ENCODE measurements at places on chromosomes 1 and 21. TPM values are rescaled to one million over a fixed set of nuclear protein-coding genes. Genes with fewer than 3 reads are reported as not detected.

Gene OR14K1
- polyA plus RNA-seq: not detected

Gene MSH4
- 0.43 TPM for polyA plus RNA-seq

Gene PAPPA2
- polyA plus RNA-seq: 0.59 TPM

Gene FBXO42
- polyA plus RNA-seq: 30.1 TPM

Gene IGSF3
- 81.1 TPM for polyA plus RNA-seq

Gene TRIM67
- 8.0 TPM for polyA plus RNA-seq

Gene TENT5C
- 0.42 TPM for polyA plus RNA-seq

Gene MASP2
- polyA plus RNA-seq: not detected

Gene SUSD4
- 31.5 TPM for polyA plus RNA-seq

Gene PPP1R15B
- polyA plus RNA-seq: 31.2 TPM

Gene CLDN14
- not detected for polyA plus RNA-seq

Gene TTC34
- not detected for polyA plus RNA-seq

Measured in neural cell (in vitro differentiated cells).